ENCODE measurements at places on chromosomes 1 and 21. TPM values are rescaled to one million over a fixed set of nuclear protein-coding genes. Genes with fewer than 3 reads are reported as not detected.

GRCh38 chr1:154881820-154882535 is 11.9 kb upstream of the KCNN3 start:
- DNase-seq: no peak

GRCh38 chr21:42586406-42586805 is 67.0 kb upstream of the PDE9A start:
- no peak for DNase-seq

DNA sequence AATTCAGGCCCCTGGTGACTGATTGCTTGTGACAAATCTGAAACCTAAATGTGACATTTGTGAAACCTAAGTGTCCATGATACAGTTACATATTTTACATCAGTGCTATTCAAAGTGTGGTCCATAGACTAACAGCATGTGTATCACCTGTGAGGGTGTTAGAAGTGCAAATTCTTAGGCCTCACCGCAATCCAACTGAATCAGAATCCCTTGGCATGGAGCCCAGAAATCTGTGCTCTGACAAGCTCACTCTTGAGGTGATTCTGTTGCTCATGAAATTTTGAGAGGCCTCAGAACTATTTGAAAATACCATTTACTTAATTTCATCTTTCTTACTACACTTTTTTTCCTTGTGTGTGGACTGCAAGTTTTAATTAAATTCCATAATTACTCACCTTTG is 587.9 kb downstream of the ADGRL2 start:
- DNase-seq: no peak

- no peak for DNase-seq
Measured at GRCh38 chr1:232454227-232454886, 175.6 kb downstream of the SIPA1L2 start.

- no peak for DNase-seq
Measured at GRCh38 chr1:155893389-155894142, 17.6 kb downstream of the RIT1 start.

Gene WNT2B
- total RNA-seq: 9.3 TPM
